NCI-H187 (cell line): ENCODE measurements at places on chromosomes 5 and 9.

GRCh38 chr9:95642189-95642588 lies 125.4 kb upstream of the PTCH1 start:
- DNase-seq, result no peak

DNA sequence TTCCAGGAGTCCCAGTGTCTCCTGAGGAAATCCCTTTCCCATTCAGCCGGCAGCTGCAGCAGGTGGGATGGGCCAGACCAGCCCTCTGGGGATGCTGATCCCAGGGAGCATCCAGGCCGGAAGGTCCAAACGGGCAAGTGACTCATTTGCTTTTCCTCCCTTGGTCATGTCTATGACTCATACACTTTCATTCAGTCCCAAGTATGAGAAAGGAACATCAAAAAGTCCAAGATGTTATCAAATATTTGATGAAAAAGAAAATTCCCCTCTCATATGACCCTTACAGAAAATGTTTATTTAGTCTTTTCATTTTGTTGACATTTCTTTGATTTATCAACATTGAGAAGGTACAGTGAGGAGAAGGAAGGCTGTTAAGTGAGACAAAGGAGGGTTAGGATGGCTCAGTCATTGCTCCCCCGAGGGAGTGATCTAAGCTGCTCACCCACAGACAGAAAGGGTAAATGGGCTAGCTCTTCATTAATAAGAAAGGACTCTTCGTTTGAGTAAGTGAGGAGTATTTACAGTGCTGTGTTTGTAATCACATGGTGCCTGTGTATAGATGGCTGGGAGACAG lies 117.6 kb upstream of the ANKRD55 start:
- no peak for DNase-seq

GRCh38 chr5:73831066-73831465 lies 205.1 kb downstream of the ARHGEF28 start:
- no peak for DNase-seq

DNA sequence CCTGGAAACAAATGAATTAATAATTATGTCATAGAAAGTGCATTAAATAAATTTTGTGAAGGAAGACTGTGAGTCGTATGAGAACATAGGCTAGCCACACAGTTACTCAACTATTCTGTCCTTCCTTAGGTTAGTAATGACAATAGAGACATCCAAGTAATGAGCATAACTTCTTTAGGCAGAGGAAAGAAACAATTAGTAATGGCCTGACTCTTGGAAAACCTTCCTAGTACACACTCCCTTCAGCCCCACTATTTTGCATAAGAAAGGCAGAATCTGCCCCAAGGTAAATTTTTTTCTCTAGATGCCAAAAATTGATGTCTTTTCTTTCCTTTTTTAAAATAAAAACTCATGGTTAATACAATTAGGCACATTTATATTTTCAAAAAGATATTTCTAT lies 1619.0 kb upstream of the WWC1 start:
- no peak for DNase-seq

GRCh38 chr5:148414833-148415232 lies 31.1 kb downstream of the FBXO38 start:
- DNase-seq, result no peak

- DNase-seq, result no peak
Observed at GRCh38 chr9:125494653-125494915, 212.4 kb downstream of the MAPKAP1 start.

GRCh38 chr5:124584991-124585715 lies 161.3 kb downstream of the ZNF608 start:
- DNase-seq, result no peak

GRCh38 chr9:842635-843426 lies 1.3 kb downstream of the DMRT1 start:
- DNase-seq, result no peak

GRCh38 chr9:76478226-76478625 lies 19.2 kb downstream of the GCNT1 start:
- DNase-seq, result no peak

DNA sequence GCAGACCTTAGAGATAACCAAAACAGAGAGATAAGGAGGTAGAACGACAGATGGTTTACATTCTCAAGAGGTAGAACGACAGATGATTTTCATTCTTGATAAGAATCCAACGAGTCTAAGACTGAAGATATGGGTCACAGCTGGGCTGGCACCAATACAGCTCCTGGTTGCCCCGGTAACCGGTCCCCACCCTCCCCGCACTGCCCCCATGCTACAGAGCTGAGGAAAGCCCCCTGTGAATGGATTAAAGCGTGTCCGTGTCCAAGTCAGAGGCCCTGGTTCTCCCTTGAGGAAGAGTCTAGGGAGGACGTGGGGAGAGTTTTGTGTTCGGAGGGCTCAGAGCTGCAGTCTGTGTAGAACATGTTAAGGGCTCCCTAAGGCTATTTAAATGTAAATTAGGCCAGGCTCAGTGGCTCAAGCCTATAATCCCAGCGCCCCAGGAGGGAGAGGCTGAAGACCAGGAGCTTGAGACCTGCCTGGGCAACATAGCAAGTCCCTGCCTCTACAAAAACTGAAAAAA lies 8.1 kb downstream of the IDNK start:
- DNase-seq, result no peak

GRCh38 chr9:117696154-117696553 lies 8.0 kb upstream of the TLR4 start:
- no peak for DNase-seq

DNA sequence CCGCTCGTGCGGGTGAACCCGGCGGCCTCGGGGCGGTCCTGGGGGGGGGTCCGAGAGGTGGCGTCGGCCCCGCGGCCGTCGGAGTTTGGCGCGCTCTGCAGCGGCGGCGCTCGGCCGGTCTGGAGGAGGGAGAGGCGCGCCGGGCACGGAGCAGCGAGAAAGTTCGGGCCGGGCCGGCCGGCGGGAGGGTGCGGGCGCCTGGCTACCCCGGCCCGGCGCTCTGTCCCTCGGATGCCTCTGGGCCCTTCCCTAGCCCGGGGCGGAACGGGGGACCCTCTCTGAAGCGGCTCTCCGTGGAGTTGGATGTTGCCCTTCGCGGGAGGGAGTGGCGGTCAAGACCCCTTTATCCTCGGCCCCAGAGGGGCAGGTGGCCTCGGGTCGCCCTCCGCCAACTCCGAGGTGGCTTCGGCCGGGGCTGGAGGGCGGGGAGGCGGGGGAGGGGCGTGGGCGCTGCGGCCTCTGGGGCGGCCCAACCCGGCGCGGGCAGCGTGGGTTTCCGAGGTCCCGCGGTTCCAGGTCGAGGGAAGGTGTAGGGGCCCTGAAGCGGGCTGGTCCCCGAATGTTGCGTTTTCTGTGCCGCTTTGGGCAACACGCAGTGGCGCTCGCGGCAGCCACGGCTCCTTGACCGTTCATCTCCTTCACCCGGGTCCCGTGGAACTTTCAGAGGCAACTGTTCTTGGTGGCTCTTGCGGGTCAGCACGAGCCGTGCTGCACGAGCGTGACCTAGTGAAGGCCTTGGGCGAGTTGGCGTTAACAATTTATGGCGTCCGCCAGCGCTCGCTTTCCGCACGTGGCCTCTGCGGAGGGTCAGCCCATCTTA lies 290.5 kb downstream of the DOCK8 start:
- DNase-seq, result no peak

DNA sequence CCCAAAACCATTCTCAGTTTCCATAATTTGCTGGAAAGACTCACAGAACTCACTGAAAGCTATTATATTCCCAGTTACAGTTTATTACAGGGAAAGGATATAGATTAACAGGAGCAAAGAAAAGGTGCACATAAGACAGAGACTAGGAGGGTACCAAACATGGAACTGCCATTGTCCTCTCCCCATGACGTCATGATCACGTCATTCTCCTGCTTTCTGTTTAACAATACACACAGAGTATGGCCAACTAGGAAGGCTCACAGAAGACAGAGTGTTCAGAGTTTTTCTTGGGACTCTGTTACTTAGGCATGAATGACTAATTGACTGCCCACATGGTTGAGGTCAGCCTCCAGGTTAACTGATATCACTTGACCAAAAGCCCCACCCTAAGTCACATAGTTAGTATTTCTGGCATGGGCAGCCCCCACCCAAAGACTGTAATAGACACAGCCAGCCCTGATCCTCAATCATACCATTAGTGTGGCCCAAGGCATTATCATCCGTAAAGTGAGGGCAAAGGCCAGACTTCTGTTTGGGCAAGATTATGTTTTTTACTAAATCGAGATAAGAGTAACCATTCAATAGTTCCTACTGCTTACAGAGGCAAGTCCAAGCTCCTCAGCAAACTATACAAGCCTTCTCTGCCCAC lies 353.5 kb upstream of the POU5F2 start:
- no peak for DNase-seq

GRCh38 chr9:4704129-4704528 lies 24.8 kb downstream of the CDC37L1 start:
- DNase-seq, result no peak

- DNase-seq, result no peak
Observed at GRCh38 chr5:143265995-143266394, 137.5 kb downstream of the NR3C1 start.

DNA sequence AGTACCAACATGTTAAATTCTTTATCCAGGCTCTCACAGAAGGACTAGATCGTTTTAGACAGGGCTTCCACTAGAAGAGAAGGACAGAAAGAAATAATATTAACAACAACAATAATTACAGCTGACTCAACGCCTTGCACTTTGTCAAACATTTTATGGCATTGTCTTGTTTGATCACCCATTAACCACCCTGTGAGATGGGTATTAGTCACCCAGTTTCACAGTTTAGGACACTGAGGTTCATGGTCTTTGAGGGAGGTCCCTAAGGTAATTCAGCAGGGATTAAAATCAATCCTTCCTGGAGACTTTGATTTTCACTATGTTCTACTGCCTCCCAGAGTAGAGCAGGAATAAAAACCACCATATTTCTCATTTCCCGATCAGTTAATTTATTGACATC lies 51.4 kb upstream of the BNC2 start:
- no peak for DNase-seq

DNA sequence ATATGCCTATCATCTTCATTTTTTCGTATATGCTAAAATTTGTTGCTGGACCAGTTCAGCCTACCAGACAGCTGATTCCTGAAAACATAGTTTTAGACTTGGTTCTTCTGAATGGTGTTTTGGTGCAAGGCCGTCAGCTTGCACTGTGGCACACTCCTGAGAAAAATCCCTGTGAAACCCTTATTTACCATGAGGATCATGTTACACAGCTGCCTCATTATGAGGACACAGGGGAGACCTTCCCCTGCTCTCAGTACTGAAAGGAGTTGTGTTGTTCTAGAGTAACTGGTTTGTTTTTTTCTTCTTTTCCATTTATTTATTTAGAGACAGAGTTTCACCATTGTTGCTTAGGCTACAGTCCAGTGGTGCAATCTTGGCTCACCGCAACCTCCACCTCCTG lies 37.6 kb downstream of the MAST4 start:
- no peak for DNase-seq

- no peak for DNase-seq
Observed at GRCh38 chr5:179371121-179371510, 25.9 kb upstream of the ADAMTS2 start.
